Stimulated activated CD4-positive, alpha-beta T cell treated with anti-CD3 and anti-CD28 coated beads, TNF-alpha, amount 100 ng/mL, for 1 hour (primary cell): ENCODE measurements at places on chromosomes 12 and 14.

DNA sequence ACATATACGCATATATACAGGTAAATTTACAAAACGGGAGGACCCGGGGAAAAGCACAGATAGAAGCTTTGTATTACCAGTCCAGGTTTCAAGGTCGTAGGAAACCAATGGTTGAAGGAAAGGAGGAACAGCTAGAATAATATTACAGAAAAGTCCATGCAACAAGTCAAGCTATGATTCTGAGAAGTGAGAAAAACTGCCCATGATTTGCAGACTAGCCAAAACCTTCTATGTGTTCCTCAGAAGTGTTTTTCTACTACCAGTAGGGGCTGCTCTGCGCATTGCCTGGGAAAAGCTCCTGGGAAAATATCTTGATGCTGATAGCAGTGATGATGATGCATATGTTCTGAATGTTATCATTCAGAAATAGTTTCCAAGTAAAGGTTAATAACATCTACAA lies 2.2 kb downstream of the PDZRN4 start:
- no peak for DNase-seq

GRCh38 chr14:20002319-20002718 lies 356 bp downstream of the OR4Q2 start:
- DNase-seq: no peak

- DNase-seq: no peak
These were observed 4.5 kb downstream of the PRPF40B start for GRCh38 chr12:49627752-49628360.

DNA sequence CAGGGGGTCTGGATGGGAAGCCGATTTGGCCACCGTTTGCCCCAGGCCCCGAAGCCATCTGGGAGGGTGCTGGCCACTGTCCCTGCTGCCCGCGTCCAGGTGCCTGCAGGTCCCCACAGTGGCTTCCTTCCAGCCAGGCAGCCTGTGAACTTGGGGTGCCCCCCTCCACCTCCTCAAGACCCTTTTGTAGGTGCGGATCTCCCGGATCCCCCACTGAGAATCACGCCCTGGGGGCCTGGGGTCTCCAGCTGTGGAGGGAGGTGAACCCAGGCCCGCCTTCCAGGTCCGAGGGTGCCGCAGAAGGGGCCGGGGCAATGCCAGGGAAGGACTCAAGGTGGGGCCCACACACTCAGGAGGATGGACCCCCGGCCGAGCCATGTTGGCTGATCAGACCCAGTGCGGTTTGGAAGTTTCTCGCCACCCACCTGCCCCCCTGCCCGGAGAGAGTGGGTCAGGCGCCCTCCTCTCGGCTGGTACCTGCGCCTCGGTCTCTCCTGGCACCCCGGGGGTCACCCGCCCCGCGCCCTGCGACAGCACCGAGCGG lies 1.7 kb downstream of the MMP17 start:
- no peak for DNase-seq

DNA sequence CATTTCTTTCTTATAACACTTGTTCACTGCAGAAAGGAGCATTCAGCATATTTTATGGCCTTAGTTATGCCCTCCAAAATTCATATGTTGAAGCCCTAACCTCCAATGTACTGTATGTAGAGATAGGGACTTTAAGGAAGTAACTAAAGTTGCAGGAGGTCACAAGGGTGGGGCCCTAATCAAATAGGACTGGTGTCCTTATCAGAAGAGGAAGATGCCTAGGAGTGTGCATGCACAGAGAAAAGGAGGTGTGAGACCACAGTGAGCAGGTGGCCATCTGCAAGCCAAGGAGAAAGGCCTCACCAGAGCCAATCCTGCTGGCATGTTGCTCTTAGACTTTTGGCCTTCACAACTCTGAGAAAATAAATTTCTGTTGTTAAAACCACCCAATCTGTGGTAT lies 12.9 kb upstream of the E2F7 start:
- DNase-seq: no peak
